ENCODE measurements at places on chromosomes 6 and 20.

DNA sequence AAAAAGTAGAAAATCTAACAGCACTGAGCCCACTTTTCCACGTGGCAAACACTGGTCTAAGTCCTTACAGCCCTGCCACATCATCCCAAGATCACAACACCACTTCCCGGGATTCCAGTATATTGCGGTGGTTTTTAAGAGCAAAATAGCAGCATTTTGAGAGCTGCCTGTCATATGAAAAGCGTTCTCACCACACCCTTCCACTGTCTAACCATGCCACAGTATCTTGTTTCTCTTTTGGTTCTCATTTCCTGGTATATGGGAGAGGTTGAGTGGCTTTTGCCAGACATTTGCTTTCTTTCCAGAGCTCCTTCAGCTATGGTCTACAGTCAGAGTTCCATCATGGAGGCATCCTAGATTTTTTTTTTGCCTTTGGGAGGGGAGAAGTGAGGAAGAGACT is 243.0 kb downstream of the TSHZ2 start:
- DNase-seq: no peak

GRCh38 chr6:166673309-166673708 is 46.3 kb upstream of the RPS6KA2 start:
- DNase-seq: no peak

DNA sequence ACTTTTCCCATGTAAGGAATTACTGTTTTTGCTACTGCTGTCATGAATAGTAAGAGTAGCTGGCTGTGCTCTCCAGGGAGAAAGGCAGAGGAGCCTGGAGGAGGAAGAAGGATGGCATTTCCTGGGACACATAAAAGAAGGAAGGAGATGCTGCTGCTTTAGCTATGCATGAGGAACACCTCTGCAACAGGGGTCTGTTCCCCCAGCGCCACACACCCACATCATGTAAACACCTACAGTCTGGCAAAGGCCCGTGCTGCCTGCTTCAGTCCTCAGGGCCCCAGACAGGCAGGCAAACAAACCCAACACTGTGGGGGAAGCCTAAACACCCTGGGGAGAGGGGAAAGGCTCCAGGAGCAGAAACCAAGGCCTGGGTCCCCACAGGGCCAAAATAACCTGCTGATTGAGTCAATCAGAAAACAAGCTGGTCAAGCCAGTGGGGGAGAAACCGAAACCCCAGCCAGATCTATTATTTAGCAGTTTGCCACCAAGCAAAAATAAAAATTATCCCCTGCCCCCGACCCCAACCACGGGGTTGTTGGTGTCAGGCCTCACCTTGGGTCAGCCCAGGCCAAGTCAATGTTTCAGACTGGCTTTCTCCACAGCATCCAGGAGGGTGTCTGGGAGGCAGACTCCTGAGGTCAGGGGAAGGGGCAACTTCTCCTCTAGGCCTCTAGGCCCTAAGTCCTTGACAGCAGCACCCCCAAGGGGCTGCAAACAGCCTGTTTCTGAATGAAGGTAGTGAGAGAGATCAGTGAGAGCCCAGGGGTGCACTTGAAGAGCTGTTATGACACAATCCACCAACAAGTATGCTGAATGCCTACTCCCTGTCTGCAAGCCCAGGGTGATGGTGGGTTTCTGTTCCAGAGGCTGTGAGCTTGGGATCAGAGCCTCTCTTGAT is 34.6 kb upstream of the SCUBE3 start:
- no peak for DNase-seq

DNA sequence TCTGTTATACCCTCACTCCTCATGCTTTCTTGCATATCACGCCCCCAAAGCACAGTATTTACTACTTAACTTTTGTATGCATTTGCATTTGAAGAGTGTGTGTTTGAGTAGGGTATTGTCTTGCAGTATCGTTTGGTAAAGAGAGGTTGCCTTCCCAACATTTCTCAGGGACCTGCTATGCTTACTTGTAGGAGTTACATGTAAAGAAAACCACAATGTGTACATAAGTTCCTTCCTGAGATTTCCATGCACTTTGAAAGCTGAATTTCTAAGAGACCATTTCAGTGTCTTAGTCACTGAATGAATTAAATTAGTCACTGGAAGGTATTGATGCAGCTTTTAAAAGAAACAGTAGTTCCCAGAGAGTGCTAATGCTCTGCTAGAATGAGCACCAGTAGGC is 159.3 kb upstream of the LAMA2 start:
- DNase-seq: no peak

DNA sequence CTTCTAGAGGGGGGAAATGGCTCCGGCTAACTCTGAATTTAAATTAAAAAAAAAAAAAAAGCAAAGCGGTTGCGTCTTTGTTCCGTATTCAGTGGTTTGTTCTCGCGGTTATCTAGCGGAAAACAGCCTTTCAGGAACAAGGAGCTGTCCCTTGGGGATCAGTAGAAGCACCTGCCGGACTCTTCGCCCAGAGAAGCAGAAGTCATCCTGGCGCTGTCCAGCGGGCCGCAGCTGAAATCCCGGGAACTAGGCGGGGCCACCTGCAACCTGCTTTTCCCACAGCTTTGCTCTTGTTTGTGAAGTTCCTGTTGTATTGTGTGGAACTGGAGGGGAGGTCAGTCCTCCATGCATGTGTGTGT is 43.9 kb upstream of the GJE1 start:
- peak; percentile 35 for DNase-seq

GRCh38 chr6:43782764-43783513 is 12.9 kb downstream of the VEGFA start:
- no peak for DNase-seq

DNA sequence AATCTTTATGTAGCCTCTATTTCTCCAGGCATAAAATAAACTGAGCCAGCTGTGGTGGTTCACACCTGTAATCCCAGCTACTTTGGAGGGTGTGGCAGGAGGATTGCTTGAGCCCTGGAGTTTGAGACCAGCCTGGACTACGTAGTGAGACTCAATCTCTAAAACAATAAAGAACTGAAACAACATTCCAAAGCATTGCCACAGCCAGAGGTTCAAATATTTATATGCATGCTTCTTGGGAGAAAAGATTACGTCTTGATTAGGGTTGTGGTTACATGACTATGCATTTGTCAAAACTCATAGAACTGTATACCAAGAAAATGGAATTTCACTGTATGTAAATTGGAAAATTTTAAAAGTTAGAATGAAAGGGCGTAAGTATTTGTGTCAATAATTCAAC is 27.7 kb upstream of the PAX1 start:
- no peak for DNase-seq

DNA sequence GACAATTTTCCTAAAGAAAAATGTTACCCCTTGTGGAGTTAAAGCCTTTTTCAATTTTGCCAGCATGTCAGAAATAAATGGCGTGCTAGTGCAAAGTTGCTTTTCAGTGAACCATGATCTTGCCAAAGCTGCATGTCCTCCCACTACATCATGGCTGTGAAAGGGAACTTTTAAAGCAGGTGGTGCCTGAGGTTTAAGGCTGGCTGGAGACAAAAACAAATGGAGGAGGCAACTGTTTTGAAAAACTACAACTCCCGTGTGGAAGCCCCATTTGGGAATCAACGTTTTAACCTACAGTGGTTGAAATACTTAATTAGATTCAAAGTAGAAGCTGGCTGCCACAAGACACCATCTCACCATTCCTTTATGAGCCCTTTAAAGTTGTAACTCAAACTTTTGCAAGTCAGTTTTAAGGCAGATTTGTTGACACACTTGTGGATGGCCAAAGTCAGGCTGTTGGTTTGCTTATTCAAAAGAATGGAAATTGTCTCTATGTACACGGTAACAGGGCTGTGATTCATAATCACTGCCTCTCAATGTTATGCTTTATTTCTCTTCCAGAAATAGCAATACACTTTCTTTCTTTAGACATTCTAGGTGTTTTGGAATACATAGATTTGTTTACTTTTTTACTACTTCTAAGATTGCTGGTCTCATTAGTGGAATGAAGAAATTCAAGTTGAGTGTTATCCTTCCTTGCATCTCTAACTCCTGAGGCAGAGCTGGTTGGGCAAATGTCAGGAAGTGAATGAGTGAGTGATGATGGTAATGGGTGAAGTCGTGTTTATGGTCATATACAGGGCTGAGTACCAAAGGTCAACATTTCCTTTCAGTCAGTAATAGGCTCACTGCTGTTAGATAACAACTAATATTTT is 196.4 kb upstream of the GMDS start:
- no peak for DNase-seq

GRCh38 chr6:44201200-44201599 is 15.5 kb upstream of the MYMX start:
- DNase-seq: no peak

GRCh38 chr20:43909720-43910119 is 4.9 kb upstream of the TOX2 start:
- no peak for DNase-seq
